ENCODE measurements at places on chromosomes 12 and 14.

DNA sequence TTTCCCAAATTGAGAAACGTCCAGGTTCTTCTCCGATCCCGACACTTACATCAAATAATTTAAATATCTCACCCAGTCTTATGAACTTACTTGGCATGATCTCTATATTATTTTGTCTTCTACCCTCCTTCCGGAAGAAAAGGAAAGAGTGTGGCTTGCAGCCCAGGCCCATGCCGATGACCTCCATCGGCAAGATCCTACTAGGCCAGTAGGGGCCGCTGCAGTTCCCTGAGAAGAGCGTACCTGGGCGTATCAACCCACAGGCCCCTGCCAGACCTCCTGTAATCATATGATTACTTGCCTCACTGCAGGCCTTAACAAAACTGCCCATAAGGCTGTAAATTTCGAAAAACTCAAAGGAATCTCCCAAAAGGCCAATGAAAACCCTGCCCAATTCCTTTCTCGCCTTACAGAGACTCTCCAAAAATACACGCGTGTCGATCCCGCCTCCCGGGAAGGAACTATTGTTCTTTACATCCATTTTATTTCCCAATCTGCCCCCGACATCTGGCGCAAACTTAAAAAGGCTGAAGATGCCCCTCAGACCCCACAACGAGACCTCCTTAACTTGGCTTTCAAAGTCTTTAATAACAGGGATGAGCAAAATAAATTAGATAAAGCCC, 69.6 kb downstream of the MOK start:
- DNase-seq = peak; percentile 76

DNA sequence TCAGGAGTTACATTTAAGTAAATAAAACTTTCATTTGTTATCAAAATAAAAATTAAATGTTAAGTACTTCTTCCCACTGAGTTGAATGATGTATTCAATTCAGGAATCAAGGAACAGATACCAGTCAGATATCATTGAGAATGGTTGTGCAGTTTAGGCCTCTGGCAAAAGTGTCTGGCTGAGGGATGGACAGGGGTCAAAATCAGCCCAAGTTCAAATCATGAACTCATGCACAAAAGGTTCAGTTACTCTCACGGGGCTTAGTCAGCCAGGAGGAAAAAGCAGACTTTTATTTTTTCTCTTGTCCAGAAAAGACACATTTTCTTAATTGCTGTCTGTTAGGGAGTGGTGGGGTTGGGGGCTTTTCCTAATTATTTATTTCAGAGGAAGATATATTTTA, 166.3 kb downstream of the RASSF9 start:
- no peak for DNase-seq

DNA sequence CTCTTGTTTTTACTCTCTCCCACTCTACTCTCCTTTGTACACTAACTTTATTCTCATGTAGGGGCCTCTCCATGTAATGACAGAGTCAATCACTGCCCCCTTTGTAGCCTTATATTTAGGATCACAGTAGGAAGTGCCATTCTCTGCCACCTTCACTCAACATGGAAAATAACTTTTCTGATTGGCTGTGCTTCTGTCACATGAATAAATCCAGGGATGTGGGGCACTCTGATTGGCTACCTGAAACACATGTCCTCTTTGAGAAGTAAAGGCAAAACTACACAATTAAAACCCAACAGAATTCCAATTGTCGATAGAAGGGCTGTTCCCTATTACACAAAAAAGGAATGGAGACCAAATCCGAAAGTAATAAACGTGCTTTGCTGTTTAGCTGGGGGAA, at the start of gene RNASE9:
Gene RNASE9 (minus strand): TSS at position 87 of the 400 bp plus-strand sequence.
- no peak for DNase-seq

DNA sequence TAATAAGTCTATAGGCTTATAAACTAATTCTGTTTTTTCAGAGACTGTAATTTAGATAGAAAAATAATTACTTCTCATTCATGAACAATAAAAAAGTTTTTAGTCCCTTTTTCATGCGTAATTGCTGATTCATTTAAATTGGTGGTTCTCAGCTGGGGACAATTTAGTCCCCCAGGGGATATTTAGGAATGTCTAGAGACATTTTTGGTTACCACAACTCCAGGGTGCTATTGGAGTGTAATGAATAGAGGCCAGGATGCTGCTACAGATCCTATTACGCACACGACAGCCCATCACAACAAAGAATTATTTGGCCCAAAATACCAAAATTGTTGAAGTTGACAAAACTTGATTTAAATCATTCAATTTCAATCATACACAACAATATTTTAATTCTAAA, 22.8 kb upstream of the VCPKMT start:
- no peak for DNase-seq

- no peak for DNase-seq
These were observed 10.1 kb upstream of the REP15 start for GRCh38 chr12:27686147-27686546.

DNA sequence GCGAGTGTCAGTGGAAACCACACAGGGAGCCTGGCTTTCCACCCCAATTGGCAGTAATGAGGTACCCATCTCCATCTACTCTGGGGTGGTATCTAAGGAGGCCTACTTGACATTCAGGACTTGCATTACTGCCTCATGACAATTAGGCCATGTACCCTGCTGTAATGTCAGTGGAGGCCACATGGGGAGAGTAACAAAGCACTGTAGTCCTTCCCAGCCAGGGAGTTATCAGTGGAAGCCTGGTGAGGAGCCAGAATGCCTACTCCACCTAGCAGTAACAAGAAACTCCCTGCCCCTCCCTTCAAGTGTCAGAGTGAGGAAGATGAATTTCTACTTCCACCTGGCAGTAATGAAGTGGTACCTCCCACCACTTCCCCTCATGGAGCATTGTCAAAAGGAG, 12.5 kb downstream of the TIMM9 start:
- DNase-seq = no peak

DNA sequence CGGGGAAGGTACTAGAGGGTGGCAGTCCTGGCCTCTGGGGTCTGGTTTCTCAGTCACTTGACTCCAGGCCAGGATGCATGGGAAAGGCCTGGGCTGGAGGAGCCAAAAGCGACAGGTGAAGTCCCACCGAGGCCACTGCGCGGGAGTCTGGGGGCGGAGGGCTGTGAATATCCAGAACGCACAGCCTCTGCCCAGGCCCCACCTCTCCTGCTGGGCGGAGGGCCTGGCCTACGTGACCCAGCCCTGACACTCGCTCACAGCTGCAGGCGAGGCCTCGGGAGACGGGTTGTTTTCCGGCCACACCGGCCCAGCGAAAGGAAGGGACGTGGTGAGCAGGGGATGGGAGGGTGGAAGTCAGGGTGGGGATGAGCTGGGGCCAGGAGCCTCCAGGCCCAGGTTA, 91.2 kb downstream of the RFLNA start:
- DNase-seq = no peak

GRCh38 chr12:89140602-89141238, 211.6 kb downstream of the DUSP6 start:
- DNase-seq = no peak

- DNase-seq = no peak
These were observed 173.2 kb downstream of the MED13L start for GRCh38 chr12:116104167-116104767.

GRCh38 chr12:87310126-87310525, 719.1 kb downstream of the C12orf50 start:
- DNase-seq = no peak

GRCh38 chr12:102374190-102374589, 106.2 kb downstream of the IGF1 start:
- DNase-seq = no peak

GRCh38 chr12:88642675-88643431, 62.6 kb upstream of the KITLG start:
- no peak for DNase-seq

DNA sequence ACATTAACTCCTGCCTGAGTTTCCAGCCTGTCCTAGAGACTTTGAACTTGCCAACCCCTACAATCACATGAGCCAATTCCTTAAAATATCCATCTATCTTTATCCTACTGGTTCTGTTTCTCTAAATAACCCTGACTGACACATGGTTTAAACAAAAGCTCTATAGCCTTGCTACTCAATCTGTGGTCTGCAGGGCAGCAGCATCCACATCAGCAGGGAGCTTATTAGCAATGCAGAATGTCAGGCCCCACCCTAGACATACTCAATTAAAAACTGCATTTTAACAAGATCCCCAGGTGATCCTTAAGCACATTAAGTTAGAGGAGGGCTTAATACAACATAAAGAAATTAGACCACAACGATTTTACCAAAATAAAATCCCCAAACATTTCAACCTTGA, 108.3 kb upstream of the CPSF6 start:
- DNase-seq = no peak

GRCh38 chr12:87603727-87604126, 425.5 kb downstream of the C12orf50 start:
- DNase-seq = no peak

GRCh38 chr14:87898301-87898700, 94.7 kb downstream of the GALC start:
- DNase-seq = no peak

DNA sequence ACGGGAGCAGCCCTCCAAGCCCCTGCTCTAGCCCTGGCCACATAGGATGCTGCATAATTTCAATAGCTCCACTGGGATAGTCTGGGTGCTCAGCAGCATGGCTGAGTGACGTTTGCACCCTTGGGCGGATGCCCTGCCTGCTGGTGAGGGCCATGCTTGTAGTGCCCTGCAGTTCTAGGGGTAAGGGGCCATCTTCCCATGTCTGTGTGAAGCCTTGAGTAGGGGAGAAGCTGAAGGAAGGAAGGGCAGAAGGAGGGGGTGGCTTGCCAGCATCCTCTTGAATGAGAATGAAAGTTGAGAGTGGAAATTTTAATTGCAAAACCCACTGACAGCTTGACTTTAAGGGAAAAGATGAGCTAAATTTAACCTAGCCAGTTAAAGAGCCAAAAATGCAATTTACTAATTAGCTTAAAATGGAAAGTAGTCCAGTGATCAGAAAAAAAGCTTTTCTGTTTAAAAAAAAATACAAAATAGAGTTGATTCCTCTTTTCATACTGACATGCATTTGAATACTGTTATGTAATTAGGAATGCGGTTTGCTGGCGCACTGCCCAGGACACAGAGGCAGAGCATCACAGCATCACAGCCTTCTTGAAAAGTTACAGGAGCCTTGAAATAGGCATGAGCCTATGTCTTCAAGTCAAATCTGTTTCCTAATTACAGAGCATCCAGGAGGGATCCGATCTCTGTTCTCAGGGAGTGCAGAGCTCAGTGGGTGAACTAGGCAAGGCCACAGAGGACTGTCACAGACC, 18.5 kb upstream of the EML1 start:
- no peak for DNase-seq

DNA sequence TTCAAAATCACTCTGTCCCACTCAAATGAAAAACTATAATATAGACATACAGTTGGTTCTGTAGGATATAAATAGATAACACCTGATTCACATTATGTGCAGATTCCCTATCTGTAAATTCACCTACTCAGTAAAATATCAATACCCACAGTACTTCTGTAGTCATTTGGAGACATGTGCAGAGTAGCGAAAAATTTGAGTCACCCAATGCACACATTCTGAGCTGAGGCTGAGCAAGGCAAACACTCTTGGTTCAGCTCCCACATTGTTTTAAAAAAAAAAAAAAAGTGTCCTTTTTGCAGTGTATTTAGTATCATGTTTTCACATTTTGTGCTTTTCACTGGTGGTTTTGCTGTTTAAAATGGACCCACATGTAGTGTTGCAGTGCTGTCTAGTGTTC, 27.3 kb upstream of the BBS10 start:
- DNase-seq = no peak

GRCh38 chr14:68042586-68043210, 223.1 kb downstream of the RAD51B start:
- DNase-seq = no peak

DNA sequence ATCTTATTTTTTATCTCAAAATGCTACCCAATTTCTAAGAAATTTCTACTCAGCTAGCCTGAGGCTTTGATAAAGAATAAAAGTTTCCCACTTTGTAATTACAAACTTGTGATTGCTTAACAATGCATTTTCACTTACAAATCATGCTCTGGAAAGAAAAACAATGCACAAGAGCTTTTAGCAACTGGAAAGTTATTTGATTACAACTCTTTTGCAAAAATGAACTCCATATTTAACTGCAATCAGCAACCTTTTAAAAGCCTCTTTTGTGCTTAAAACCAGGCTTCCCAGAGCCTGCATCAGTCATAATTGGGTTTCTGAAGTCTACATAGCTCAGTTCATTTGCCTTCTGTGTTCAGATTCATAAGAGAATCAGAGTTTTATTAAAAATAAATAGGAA, 395.2 kb downstream of the PAWR start:
- no peak for DNase-seq

DNA sequence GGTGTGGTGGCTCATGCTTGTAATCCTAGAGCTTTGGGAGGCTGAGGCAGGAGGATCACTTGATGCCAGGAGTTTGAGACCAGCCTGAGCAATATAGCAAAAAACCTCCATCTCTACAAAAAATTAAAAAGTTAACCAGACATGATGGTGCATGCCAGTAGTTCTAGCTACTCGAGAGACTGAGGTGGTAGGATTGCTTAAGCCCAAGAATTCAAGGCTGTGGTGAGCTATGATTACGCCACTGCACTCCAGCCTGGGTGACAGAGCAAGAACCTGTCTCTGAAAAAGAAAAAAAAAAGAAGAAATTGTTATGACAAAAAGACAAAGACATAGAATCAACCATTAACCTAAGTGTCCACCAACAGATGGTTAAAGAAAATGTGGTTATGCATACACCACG, 2.1 kb upstream of the ATP23 start:
- DNase-seq = no peak

DNA sequence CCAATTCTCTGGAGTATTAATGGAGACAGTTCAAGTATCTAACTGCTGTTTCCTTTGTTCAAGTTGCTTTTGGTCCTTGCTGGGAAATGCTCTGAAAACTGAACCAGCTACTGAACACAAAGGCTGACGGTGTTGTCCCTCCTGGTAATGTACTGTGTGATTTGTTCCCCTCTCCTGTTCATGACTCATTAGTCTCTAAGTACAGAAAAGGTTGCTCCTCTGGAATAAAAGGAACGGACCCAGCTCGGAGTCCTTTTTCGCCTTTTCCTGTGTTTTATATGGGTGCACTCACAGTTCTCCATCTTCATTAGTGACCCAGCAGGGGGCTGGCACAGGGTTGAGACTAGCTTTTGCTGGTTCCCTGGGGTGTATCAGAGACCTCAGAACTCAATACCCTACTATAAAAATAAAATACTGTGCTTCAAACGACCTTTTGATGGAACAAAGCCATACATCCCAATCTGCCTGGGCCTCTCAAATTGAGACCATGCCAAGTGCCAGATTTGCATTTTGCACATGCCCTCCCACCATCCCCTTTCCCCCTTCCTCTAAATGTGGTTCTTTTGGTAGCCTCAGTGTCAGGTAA, 269.7 kb downstream of the RAD51B start:
- DNase-seq = no peak

DNA sequence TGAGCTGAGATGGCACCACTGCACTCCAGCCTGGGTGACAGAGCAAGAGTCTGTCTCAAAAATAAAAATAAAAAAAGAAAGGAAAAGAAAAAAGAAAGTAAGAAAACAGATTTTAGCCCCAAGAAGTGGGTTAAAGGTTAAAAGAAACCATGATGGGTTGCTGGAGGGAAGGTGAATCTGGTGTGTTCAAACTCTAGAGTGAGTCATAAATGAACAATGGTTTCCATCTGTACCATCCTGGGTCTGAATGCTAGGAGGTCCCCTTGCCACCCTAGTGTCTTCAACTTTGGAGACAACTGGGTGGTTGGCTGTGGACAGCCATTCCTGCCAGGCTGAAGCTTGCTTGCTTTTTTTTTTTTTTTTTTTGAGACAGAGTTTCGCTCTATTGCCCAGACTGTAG, 1.6 kb upstream of the RPS26 start:
- no peak for DNase-seq

- peak; percentile 69 for DNase-seq
These were observed 570 bp downstream of the DMAC2L start for GRCh38 chr14:50312734-50313054.

All from CD4-positive, alpha-beta T cell treated with Interleukin-21 for 1 hour (primary cell).